ENCODE measurements at places on chromosomes 2 and 18. TPM values are rescaled to one million over a fixed set of nuclear protein-coding genes. Genes with fewer than 3 reads are reported as not detected.

RBM44 gene
- 0.43 TPM for total RNA-seq

DES gene
- total RNA-seq, result 1.5 TPM

GRCh38 chr18:73093687-73094250 is 226.0 kb upstream of the NETO1 start:
- H3K4me1 ChIP-seq, result no peaks in the 10 kb centered on the region
- DNase-seq, result no peak
- no peak overlapping the region for H3K4me3 ChIP-seq

- H3K27ac ChIP-seq, result no peak overlapping the region
- no peaks in the 10 kb centered on the region for H3K36me3 ChIP-seq
- no peak for DNase-seq
Observed at GRCh38 chr2:229636571-229636970, 77.8 kb downstream of the DNER start.

CD8B gene
- 0.35 TPM for total RNA-seq

DNA sequence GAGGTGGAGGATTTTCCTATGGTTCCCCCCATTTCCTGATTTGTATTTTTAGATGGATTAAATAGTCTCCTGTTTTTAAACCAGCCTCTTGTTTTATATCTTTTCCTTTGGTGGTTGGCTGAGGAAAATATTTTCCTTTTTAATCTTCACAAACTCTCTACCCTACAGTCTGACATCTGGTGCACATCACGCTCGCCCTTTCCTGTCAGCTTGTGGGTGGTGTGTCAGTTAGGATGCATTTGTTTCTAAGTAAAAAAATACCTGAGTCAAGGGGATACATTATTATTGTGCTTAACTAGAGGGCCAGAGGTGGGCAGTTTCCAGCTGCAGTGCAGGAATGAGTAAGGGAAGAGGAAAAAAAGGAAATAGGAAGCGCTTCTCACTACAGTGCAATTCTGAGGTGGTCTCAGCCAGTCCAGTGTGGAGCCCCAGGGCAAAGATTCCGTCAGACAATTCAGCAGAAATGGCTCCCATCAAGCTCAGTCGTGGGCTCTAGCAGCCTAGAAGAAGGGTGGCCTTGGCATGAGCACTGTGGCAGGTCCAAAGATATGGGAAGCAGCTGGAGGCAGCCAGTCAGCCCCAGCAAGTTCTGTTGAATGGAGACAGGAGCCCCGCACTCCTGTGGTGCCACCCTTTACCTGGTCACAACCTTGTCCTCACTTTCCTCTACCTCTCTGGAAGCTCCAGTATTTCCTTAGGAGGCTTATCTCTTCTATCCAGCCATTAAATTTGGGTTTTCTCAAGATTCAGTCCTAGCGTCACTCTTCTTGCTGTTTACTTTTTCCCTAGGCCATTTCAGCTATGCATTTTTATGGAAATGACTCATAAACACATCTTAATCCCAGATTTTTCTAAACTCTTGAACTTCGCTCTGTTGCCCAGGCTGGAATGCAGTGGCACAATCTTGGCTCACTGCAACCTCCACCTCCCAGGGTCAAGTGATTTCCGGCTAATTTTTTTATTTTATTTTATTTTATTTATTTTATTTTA is 18.5 kb downstream of the SFTPB start:
- peaks cover 67% of the 10 kb centered on the region for H3K36me3 ChIP-seq
- no peak overlapping the region for H3K27ac ChIP-seq
- no peaks in the 10 kb centered on the region for H3K27me3 ChIP-seq
- DNase-seq, result no peak

DNA sequence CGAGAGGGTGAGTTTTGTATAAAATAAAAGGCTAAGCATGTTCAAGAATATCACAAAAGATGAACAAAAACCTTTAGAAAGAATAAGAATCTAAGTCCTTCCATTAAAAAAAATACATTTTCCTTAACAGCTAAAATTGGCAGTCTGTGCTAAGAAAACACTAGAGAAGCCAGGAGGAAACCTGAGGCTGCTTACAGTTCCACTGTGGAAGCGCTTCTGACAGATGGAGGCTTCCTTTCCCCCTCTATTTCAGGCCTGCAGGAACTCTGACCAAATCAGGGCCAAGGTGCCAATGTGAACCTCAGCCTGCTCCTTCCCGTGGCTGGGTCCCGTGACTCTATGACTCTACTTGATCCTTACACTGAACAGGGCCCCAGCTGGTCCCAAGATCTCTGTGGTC is 108.1 kb upstream of the ARHGAP28 start:
- H3K4me1 ChIP-seq, result peaks cover 3% of the 10 kb centered on the region
- H3K27me3 ChIP-seq, result no peaks in the 10 kb centered on the region
- no peak overlapping the region for H3K4me3 ChIP-seq
- no peaks in the 10 kb centered on the region for H3K36me3 ChIP-seq

CPLX4 gene
- not detected for total RNA-seq

DNA sequence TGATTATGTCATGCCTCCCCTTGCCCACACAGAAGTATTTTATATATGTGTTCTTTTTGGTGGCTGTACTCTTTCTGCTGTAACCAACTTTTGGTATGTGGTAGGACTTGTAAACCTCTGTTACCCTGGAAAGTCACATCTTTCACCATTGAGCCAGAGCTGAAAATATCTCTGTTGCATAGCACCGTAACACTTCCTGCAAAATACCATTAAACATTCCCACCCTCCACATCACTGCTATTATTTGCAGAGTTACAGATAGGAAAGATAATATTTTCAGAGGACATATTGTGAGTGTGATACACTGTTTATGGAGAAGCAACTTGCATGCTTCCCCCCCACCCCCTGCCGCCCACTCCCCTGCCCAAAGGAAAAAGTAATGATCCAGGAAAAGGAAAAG is 44.8 kb downstream of the CAB39 start:
- H3K27me3 ChIP-seq, result no peaks in the 10 kb centered on the region
- DNase-seq, result no peak
- H3K4me3 ChIP-seq, result no peak overlapping the region
- no peak overlapping the region for H3K27ac ChIP-seq
- no peaks in the 10 kb centered on the region for H3K4me1 ChIP-seq
- no peaks in the 10 kb centered on the region for H3K36me3 ChIP-seq

SLC16A14 gene
- total RNA-seq, result 2.1 TPM

DNA sequence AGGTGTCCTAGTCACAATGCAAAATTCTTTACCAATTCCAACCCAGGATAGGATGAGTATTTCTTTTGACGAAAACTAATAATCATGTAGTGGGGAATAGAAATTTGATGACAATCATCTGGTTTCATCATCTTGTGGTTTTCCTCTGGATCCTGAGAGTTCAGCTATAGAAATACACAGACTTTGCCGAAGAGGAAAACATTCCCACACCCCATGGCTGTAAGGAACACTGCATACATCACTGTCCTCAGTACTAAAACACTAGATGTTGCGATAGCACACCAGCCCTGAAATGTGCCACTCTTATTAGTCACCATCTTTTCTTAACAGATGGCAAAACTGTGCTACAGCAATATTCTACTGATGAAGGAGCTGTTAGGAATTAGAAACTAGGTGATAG is 29.4 kb downstream of the CERKL start:
- no peak for DNase-seq
- H3K36me3 ChIP-seq, result no peaks in the 10 kb centered on the region
- no peaks in the 10 kb centered on the region for H3K4me1 ChIP-seq

UGT1A3 gene
- total RNA-seq, result not detected

Measured in H1 (cell line).